GM12892 (cell line): ENCODE measurements at places on chromosomes 4 and X.

DNA sequence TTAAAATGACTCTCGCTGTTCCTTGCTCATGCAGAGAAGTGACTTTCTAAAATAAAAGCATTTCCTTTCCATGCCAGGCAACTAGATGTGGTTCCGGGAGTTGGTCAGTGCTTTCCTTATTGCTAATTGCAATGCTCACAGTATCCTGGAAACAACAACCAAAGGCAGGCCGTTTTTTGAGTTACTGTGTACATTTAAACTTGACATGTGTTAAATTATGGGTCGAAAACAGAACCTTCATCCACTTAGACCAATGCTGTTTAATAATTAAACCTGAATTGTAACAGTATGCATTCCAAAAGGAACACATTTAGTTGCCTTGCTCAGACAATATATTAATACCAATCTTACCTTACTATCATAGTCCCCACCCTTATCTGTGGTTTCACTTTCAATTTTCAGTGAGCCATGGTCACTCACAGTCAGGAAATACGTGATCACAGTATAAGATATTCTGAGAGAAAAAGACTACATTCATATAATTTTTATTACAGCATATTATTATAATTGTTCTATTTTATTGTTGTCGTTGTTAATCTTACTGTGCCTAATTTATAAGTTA lies 102.6 kb downstream of the HS6ST2 start:
- DNase-seq: no peak

DNA sequence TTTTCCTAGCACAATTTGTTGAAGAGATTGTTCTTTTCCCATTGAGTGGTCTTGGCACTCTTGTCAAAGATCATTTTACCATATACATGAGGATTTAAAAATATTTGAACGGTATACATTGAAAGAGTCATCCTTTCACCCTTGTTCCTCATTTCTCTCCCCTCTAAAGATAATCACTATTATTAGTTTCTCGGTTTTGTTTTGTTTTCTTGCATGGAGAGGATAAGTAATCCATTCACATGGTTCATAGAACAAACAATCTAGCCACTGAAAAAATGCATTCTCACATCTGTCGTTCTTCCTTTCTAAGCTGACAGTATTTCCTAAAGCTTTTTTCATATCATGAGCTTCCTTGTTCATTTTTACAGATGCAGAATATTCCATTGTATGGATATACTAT lies 39.2 kb upstream of the MSMO1 start:
- DNase-seq: no peak

GRCh38 chr4:118954246-118954645 lies 65.6 kb downstream of the SYNPO2 start:
- no peak for DNase-seq

DNA sequence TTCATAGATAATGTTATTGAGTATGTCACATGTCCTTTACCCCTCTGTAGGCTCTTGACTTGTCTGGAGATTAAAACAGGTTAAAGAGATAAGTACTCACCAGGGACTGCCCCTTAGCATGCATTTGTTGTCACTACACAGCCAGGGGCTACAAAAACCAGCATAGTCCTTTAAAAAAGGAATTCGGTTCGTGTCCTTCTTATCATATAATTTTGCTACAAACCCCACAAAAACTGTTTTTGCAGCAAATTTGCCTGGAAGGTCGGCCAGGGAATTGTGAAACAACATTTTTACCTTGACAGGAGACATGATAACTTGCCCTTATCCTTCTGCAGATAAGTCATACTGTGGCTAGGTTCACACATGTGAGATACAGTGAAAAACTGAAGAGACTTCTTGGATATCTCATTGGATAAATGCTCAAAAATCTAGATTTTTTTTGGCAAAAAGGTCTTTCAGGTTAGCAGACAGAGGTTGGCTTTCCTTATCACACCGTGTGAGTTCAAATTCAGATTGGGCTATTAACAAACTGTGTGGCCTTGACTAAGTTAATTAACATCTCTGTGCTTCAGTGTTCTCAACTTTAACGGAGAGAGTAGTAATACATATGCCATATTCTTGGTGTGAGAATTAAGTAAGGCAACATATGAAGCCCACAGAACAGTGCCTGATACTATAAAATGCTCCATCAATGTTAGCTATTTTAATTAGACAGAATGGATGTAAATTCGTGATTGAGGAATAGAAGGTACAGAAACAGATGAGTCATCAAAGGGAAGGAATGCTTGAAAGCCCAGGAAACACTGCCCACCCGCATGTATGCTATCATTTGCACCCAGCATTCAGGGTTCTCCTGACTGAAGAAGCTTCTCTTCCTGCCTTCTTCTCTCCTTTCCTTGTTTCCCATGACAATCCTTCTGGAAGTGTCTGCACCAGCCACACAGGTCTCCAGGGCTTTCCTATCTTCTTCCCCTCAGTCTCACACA lies 30.0 kb downstream of the FAM9C start:
- DNase-seq: no peak

GRCh38 chr4:150008546-150008945 lies 69.7 kb upstream of the DCLK2 start:
- no peak for DNase-seq

DNA sequence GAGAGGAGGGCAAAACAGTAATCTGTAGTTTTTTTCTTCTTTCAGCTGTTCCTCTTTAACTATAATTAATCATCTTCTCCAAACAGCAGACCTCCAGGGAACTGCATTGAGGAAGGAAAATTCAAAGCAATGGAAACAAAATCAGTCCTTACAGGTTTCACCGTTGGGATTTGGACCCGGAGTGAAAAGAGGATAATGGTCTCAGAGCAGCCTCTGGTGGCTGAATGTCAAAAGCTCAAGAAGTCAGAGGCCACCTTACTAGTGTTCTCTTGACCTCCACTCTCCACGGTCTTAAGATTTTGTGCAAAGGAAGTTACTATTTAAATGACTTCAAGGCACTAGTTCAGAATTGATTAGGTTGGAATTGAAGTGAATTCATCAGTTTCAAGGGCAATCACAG lies 16.0 kb upstream of the MID1 start:
- DNase-seq: no peak

DNA sequence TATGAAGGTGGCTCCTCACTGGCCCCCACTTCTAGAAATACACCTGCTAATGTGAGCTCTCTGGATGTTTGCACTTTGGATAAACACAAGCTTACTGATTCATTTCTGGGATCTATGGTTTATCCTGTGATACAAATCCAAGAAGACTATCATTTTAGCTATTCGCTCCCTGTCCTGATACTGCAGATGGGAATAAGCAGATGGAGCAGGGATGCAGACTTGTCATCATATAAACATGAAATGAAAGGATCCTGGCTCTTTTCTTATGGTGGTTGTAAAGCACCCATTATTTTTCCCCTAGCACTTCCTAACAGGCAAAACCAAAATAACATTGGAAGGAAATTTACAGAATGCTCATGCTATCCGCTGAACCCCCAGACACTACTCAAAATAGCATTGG lies 162.9 kb upstream of the NOCT start:
- no peak for DNase-seq

DNA sequence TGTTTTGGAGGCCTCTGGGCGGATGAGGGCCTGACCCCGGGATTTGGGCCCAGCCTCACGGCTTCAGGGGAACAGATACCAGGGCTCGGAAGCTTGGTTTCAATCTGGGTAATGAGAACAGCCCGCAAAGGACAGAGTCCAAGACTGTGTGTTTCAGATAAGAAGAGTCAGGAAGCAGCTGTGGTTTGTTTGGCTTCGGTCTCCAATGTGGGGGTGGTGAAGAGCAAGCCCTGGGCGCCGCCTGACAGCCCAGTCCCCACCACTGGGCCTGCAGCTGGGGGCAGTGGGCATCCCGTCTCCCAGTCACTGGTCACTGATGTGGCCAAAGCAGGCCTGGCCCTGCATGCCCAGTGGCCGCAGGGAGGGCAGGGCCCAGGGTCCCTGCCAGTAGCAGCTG lies 9.1 kb downstream of the WFS1 start:
- peak; percentile 78 for DNase-seq

- no peak for DNase-seq
Measured at GRCh38 chr4:110681381-110681780, 58.5 kb upstream of the PITX2 start.

DNA sequence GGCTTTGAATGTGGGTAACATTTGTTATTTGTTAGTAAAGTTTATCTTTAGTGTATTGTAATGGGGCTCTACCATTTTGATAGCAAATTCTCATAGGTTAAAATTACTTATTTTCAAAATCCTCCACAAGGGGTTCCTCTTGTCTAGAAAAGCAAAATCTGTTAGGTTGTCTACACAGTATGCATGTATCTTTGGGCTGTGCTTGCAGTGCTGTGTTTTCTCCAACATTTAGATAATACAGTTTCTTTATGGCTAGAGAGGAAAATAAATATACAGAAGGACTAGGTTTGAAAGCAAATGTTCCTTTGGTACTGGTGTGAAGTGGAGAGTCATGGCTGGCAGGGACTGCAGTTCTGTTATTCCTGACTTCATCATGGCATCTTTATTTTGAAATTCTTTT lies 40.3 kb downstream of the POLR2B start:
- no peak for DNase-seq

GRCh38 chr4:8915201-8916200 lies 43.9 kb upstream of the HMX1 start:
- DNase-seq: peak; percentile 3

- DNase-seq: no peak
Measured at GRCh38 chrX:36159254-36159653, 239.7 kb downstream of the CFAP47 start.

- no peak for DNase-seq
Measured at GRCh38 chr4:117327491-117327890, 242.1 kb upstream of the TRAM1L1 start.

GRCh38 chr4:47913861-47914219 lies 543 bp downstream of the NFXL1 start:
- DNase-seq: peak; percentile 22

DNA sequence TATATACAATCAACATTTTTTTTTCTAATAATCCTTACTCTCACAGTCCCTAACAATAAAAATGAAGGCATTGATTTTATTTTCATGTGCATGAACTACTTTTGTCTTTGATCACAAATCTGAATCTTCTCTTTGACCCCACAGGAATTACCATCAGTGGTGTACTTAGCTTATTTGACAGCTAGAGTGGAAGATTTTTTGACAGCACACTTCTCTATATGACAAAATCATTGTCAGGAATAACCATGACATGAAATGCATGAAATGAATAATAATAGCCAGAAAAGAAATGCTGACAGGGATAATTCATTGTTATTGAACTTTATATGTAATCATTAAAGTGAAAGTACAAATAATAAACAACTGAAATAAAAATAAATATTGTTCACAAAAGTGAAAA lies 604.2 kb downstream of the EPHA5 start:
- no peak for DNase-seq

DNA sequence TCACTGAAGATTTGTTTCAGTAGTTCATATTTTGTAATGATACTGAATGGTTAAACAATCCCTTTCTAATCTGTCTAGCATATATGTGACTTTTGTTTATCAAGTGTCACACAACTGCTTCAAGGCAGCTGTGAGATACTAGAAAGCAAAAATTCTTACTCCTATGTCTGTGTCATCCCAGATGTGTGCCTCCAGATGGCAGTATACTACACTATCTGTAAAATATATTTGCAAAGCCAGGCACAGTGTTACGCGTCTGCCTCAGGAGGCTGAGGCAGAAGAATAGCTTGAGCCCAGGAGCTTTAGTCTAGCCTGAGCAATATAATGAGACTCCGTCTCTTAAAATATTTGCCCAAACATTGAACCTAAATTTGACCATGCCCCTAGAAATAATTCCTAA lies 4.0 kb downstream of the NUDT10 start:
- peak; percentile 16 for DNase-seq

DNA sequence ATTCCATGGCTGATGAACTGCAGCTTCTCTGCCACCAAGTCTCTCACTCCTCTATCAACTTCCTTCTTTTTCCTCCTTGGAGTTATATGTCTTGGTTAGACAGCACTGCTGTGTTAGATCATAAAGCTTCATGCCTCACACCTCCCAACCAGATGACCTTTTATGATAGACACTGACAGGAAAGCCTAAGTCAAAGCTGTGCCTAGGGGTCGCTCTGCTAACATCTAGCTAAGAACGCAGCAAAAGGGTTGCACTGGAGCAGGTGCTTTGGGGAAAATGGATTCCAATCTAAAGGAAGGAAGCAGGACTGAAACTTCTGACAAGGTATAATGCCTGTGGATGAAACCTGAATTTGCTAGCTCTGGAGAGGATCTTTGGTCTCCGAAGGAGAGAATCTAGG lies 509.7 kb downstream of the SMARCA1 start:
- DNase-seq: no peak
